ENCODE measurements at places on chromosomes 3 and 15. TPM values are rescaled to one million over a fixed set of nuclear protein-coding genes. Genes with fewer than 3 reads are reported as not detected.

DNA sequence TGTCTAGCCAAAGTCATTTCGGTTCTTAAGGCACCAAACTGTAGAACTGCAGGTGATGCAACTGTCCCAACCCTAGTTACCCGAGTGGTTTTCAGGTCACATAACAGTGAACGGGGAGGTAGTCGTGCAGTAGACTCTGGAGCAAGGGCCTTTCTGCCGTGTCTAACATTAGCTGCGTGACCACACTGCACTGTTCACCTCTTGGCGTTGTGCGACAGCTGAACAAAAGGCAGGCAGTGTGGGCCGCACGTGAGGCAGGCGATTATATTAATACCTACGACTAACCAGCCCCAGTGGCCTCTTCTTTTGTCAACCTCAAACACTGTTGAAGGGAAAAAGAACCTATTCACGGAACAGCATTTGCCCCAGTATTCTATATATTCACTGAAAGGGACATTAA lies 2.8 kb downstream of the LRRN1 start:
- DNase-seq: no peak

- no peak for DNase-seq
Measured at GRCh38 chr3:133520286-133520685, 53.2 kb upstream of the CDV3 start.

- no peak for DNase-seq
Measured at GRCh38 chr15:63327648-63328421, 50.4 kb downstream of the APH1B start.

- no peak for DNase-seq
Measured at GRCh38 chr15:49507261-49507660, 84.2 kb downstream of the FGF7 start.

The TRAIP gene
- total RNA-seq: 16.2 TPM

The NANOGP8 gene
- 0.36 TPM for total RNA-seq

The THAP10 gene
- total RNA-seq: 4.5 TPM

DNA sequence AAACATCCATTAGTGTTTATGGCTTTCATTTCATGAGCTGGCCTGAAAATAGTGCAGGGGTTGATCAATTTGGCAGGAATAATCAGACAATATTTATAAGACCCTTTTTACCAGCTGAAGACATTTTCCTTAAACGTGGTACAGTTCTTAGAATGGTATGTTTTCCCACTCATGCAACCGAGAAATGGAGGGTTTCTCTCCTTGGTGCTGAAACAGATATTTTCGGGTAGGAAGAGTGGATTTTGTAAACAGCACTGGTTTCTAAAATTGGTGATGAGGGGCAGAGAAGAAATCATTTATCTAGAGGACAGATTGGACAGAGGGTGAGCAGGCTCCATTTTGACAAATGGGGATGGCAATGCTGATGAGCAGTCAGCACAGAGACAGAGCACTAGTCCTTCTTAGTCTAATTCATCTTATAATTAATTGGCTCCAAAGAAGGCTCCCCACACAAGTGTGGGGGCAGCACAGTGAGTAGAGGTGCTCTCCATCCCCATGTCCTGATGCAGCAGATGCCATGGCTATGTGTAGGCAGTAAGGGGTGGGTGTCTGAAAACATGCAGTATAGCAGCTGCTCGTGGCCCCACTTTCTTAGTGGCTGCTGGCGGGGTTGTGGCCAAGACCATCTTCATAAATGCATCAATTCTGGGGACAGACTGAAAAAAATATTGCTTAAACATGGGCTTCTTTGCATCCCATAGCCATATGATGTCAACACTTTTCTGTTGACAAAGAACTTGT lies 18.1 kb upstream of the SLC7A14 start:
- DNase-seq: no peak

GRCh38 chr15:69748576-69749185 lies 296.1 kb downstream of the RPLP1 start:
- DNase-seq: no peak

The TMF1 gene
- 34.2 TPM for total RNA-seq

The POTEB3 gene
- not detected for total RNA-seq

The PGBD4 gene
- 1.8 TPM for total RNA-seq

The GOLGA8N gene
- 0.69 TPM for total RNA-seq

- DNase-seq: no peak
Measured at GRCh38 chr3:107825556-107825955, 265.3 kb downstream of the CD47 start.

Measured in progenitor cell of endocrine pancreas (in vitro differentiated cells).